ENCODE measurements at places on chromosomes 7 and 10. TPM values are rescaled to one million over a fixed set of nuclear protein-coding genes. Genes with fewer than 3 reads are reported as not detected.
A peak's percentile ranks its signal among the peaks of the same experiment; 100 is the strongest.

CCDC3 gene
- not detected for polyA plus RNA-seq

MOSPD3 gene
- 13.8 TPM for polyA plus RNA-seq

AKR1E2 gene
- polyA plus RNA-seq: 1.1 TPM

DNA sequence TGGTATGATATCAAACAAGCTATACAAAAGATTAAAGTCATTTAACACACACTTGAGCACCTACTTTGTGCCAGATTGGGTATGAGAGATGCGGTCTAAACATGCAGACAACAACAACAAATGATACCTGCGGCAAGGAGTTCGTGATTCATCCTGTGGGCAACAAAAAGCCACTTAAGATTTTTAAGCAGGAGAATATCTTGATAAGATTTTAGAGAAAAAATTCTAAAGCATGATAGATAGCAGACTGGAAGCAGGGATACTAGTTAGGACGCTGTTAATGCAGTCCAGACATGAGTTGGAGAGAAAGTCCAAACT, 1.6 kb upstream of the KBTBD2 start:
- DNase-seq: no peak

DNA sequence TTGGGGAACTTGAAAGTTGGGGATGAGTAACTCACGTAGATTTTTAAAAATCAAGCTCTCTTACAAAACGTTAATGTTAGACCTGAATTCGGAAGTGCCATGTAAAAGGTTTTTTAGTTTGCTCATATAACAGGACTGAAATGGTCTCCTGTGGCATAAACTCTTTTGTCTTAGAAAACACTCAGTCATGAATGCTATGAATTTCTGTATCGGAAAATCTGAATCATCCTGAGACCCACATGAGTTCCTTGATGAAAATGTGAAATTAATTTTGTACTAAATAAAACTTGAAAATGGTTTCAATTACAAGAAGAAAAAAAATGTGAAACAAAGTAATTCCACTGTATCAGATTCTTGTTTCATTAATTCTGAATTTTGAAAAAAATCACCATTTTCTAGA, 134.8 kb upstream of the BMPER start:
- no peak for DNase-seq

AKR1C8 gene
- not detected for polyA plus RNA-seq

GRCh38 chr10:17655009-17655408, 11.1 kb downstream of the STAM start:
- DNase-seq: no peak

DNA sequence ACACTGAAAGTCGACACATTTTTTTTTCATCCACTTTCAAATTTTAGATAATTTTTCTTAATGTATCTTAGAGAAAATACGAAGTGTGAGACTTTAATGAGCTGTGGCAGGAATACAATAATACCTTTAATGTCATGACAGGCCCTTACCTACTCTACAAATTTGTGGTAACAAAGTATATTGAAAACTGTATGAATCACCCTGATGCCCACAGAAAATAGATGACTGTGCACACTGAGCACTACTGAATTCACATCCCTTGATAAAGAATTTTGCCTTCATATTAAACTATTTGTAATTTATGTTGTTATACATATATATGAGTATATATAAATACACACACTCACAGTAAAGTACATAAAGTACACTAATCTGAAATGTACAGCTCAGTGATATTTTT, 51.7 kb downstream of the AKR1D1 start:
- no peak for DNase-seq

GRCh38 chr10:78852466-78853240, 216.1 kb upstream of the ZMIZ1 start:
- DNase-seq: peak; percentile 12

SPAM1 gene
- polyA plus RNA-seq: not detected
